ENCODE measurements at places on chromosomes 5 and 9.
A peak's percentile ranks its signal among the peaks of the same experiment; 100 is the strongest.

GRCh38 chr9:112605963-112606699, 111.8 kb downstream of the INIP start:
- no peak for DNase-seq

DNA sequence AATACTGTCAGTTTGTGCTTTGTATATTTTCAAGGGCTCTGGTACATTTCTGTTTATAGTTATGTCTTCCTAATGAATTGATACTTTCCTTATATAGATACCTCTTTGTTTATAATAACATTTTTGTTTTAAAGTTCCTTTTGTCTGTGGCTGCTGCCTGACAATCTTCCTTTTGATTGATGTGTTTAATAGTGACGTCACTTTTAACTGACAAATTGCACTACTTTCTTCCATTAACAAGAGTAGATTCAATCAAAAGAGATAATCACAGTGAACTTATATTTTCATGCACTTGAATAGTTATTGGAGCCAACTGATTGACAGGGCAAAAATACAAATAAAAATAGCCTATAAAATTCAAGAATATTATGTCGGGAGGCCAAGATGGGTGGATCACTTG, 371.7 kb downstream of the ANXA1 start:
- no peak for DNase-seq

GRCh38 chr5:95178046-95178651, 106.7 kb downstream of the MCTP1 start:
- DNase-seq, result peak; percentile 99

GRCh38 chr5:54944364-54944763, 41.0 kb downstream of the ESM1 start:
- DNase-seq, result peak; percentile 31

- DNase-seq, result peak; percentile 8
Observed at GRCh38 chr5:136285096-136285855, 80.1 kb downstream of the TRPC7 start.
